ENCODE measurements at places on chromosomes 5 and 9.

- DNase-seq: no peak
Measured at GRCh38 chr9:109996936-109997580, 210.9 kb downstream of the C9orf152 start.

- no peak for DNase-seq
Measured at GRCh38 chr9:20580673-20581072, 41.6 kb downstream of the MLLT3 start.

GRCh38 chr9:136881691-136882108 is 4.6 kb upstream of the TRAF2 start:
- DNase-seq: no peak

- peak; percentile 14 for DNase-seq
Measured at GRCh38 chr9:78982849-78983248, 588.9 kb upstream of the TLE4 start.

DNA sequence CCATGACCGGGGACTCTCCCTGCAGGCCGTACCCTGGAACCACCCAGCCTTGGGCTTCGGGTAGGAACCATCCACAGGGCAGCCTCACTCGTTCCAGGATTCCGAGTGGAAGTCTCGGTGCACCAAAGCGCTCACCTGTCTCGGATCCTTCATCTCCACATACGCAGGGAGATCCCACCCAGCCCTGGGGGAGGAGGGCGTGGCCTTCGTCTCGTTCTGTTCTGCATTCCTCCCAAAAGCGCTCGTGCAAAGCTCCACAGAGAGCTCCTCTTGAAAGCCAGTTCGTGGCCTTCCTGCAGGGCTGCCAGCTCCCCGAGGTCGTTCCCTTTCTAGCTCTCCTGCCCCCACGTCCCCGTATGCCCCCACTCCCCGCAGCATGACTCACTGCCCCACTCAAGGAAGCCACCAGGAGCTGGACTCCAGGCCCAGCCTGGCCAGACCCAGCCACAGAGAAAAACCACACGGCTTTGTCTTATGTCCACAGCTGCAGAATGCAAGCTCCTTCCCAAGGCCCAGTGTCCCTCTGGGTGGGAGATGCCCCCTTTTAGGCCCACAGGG is 65.0 kb upstream of the SARDH start:
- no peak for DNase-seq
